ENCODE measurements at places on chromosomes 11 and 22.

DNA sequence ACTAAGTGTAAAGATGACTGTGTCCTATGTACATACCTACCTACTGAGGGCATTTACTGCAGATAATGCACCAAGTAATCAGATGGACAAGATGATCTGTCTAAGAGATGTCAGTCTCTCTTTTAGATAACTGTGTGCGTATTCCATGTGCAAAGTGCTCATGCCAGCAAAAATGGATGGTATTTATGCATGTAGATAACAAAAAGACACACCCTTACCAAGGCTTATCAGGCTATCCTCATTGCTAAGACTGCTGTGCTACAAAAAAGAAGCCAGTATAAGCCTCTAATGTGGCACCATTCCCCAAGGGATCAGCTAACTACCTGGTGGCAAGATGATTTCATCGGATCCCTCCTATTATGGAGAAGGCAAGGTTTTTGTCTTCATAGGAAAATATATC is 34.3 kb upstream of the CD44 start:
- no peak for DNase-seq

- no peak for DNase-seq
These were observed 123.6 kb downstream of the TRIM44 start for GRCh38 chr11:35786188-35786587.

DNA sequence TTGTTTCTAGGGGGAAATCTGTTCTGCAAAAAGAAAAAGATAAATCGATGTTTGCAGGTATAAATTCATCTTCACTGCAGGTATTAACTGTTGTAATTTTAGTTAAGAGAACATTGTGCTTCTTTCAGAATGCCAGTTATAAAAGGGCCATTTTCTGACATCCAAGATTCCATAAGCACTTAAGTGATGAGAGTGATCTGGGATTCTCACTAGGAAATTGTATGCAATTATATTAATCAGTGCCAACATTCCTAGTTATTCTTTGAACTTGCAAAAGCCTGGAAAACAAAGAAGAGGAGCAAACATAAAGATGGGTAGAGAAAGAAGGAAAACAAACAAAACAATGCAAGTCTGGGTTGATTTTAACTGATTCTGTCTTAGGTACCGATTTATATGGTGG is 5.4 kb downstream of the DDI1 start:
- no peak for DNase-seq

DNA sequence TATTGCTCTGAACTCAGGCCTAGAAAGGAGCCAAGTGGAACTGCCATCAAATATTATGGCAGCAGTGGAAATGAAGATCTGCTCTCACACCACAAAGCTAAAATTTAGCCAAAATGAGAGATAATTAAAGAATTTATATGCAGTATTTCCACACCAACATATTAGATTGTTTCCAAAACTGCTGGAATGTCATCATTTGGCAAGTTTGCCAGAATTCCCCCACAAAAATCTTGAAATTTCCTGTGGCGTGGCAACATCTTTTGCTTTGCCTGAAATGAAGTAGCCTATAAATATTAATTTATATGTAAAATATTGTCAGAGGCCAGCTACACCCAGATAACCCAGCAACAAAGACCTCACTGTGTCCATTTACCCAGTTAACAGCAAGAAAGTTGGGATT is 13.8 kb downstream of the C11orf71 start:
- no peak for DNase-seq

Measured in activated T-cell treated with anti-CD3 and anti-CD28 coated beads for 4 hours (primary cell).